ENCODE measurements at places on chromosomes 11 and 22. TPM values are rescaled to one million over a fixed set of nuclear protein-coding genes. Genes with fewer than 3 reads are reported as not detected.

GRCh38 chr11:56848141-56848809, 99.8 kb upstream of the OR9G4 start:
- DNase-seq: no peak

GRCh38 chr11:75454987-75455386, 22.0 kb upstream of the KLHL35 start:
- no peak for DNase-seq

GRCh38 chr11:123381149-123381548, 48.9 kb upstream of the GRAMD1B start:
- DNase-seq: no peak

DNA sequence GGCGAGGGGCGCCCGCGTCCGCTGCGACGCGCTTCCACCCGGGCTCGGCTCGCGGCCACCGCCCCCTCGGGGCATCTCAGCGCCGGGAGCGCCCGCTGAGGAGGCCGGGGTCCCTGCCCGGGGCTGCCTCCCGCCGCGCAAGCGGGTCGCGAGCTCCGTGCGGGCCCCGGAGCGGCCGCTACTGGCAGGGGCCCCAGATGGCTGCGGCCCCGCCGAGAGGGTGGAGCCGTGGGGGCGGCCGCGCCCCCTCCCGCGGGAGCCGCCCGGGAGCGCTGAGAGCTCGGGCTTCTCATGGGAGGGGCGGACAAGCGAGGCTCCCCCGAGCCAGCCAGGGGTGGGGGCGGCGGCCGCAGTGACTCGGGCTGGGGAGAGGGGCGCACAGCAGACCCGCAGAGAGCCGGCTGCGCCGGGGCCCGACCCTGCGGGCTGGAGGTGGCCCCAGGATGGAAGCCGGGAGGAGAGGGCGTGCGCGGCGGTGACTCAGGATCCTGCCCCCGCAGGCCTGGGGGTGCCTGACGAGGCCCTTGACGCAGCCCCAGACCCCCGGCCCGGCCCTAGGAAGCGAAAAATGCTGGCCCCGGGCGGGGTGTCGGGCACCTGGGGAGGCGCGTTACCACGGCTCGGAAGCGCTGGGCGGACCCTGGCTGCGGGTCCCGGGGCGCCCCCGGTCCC, 603 bp upstream of the ZFTA start:
- DNase-seq: peak; percentile 52

- DNase-seq: no peak
These were observed 407.6 kb downstream of the CTTN start for GRCh38 chr11:70805971-70806370.

GRCh38 chr11:9057888-9058287, 33.5 kb downstream of the SCUBE2 start:
- DNase-seq: no peak

DNA sequence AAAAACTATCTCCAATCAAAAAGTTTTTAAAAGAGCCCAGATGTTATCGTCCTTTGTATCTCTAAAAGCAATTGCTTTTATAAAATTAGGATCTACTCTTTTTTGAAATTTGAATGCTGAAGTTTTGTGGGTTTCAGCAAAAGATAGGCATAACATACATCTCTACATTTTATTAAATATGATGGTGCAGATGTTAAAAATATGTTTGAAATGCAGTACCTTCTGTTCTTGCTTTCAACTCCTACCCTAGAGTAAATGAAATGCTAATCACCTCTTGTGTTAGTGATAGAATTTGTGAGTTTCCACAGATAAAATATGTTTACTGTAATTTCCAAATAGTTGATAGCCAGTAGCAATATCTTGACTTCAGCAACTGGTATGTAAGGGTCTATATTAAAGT, 95.7 kb upstream of the VPREB1 start:
- DNase-seq: no peak

- peak; percentile 21 for DNase-seq
These were observed 1.1 kb upstream of the PITPNB start for GRCh38 chr22:27919942-27920755.

GRCh38 chr11:76803023-76803422, 19.9 kb downstream of the TSKU start:
- DNase-seq: no peak

- no peak for DNase-seq
These were observed 4.7 kb upstream of the SLC25A1 start for GRCh38 chr22:19183216-19183615.

- DNase-seq: no peak
These were observed 550.4 kb downstream of the DLG2 start for GRCh38 chr11:85076535-85077330.

Gene LBHD1
- 0.98 TPM for polyA plus RNA-seq

Gene SERPING1
- 62.3 TPM for polyA plus RNA-seq

Gene NAALAD2
- polyA plus RNA-seq: 0.20 TPM

Gene TIGD3
- 0.08 TPM for polyA plus RNA-seq

Gene USH1C
- 0.44 TPM for polyA plus RNA-seq

Gene TSSK2
- 0.23 TPM for polyA plus RNA-seq

Data from psoas muscle (tissue), 8 donors.